Keratinocyte (primary cell): ENCODE measurements at places on chromosomes 5 and 9. TPM values are rescaled to one million over a fixed set of nuclear protein-coding genes. Genes with fewer than 3 reads are reported as not detected.

Gene GAS1
- 0.56 to 1.1 TPM (median 0.75 TPM) in 3 replicates for polyA plus RNA-seq

Gene SLC36A2
- polyA plus RNA-seq = not detected in 3 replicates

Gene PKD2L2
- polyA plus RNA-seq = 0.10 TPM in 1 of 3 replicates, not detected in the others

DNA sequence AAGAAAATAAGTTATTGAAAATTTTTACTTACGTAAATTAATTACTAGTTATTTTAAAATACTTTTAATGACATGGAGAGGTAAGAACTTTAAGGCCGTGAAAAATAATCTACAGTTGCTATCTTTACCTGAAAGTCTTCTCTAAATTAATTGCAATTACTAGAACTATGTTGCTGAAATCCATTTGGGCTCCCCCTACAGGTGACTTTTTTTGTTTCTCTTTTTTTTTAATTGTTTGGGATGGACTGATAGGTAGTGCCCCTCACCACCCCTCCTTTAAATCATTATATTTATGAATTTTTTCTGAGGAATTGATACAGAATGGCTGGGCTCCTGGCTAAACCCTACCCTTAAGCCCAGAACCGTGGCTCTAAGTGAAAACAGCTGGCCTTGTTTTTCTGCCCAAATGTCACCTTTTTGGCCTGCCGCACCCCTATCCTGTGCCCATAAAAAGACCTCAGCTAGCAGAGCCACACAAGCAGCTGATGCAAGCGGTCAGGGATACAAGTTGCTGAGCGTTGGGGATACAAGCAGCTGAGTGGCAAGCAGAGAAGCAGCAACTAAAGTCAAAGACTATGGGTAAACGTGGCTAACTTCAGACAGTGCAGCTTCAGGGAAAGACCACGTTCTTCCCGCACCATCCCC, 315.2 kb upstream of the ACO1 start:
- DNase-seq = no peak

DNA sequence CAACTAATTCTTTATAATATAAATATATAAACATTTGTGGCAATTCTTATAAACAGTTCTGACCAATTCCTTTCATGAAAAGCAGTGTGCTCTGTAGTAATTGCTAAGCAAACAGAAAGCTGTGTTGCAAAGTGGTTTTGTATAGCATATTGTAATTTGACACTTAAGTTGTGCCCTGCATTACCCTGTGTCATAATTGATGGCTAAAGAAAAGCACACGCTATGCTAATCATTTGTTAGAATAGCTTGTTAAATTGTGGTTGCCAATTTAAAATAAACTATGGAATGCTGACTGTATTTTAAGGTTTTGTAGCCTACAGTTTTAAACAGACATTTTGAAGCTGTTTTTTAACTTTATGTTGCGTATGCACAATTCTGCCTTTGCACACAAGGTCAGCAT, 140.0 kb downstream of the PBX3 start:
- no peak for DNase-seq

GRCh38 chr5:124628721-124629596, 117.5 kb downstream of the ZNF608 start:
- no peak for DNase-seq

- DNase-seq = no peak
These were observed 31.1 kb downstream of the FOXD1 start for GRCh38 chr5:73417303-73418034.

DNA sequence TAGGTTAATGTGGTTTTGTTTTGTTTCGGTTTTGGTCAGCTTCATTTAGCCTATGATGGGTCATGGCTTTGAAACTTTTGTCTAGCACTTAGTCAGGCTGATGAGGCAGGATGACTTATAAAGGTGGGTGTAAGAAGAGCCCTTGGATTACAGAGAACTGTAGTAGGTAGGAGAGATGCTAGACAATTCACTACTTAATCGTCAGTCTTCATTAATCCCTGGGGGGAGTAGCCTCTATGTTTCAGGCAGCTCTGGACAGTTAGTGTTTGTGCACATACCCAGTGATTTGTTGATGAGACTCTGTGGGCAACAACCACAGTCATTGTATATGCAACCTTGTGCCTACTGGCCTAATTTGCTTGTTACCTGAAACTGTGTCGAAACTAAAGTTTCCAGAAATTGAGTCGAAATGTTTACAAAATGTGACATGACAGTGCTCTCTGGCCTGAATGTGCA, 113.3 kb downstream of the MTREX start:
- DNase-seq = no peak

DNA sequence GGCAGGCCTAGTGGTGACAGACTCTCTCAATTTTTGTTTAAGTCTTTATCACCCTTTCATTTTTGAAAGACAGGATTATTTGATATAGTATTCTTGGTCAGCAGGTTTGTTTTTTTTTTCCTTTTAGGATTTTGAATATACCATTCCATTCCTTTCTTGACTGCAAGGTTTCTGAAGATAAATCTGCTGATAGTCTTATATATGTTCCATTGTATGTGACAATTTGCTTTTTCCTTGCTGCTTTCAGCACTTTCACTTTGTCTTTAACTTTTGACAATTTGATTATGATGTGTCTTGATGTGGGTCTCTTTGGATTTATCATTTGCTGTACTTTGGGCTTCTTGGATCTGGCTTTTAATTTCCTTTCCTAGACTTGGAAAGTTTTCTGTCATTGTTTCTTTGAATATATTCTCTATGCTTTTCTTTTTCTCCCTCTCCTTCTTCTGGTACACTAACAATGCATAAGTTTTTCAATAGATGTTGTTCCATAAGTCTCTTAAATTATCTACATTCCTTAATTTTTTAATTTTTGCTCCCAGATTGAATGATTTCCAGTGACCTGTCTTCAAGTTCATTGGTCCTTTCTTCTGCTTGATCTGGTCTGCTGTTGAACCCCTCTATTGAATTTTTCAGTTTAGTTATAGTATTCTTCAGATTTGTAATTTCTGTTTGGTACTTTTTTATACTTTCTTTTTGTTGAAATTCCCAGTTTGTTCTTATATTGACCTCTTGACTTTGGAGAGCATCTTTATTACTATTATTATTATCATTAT, 14.6 kb upstream of the FBXW2 start:
- DNase-seq = no peak

DNA sequence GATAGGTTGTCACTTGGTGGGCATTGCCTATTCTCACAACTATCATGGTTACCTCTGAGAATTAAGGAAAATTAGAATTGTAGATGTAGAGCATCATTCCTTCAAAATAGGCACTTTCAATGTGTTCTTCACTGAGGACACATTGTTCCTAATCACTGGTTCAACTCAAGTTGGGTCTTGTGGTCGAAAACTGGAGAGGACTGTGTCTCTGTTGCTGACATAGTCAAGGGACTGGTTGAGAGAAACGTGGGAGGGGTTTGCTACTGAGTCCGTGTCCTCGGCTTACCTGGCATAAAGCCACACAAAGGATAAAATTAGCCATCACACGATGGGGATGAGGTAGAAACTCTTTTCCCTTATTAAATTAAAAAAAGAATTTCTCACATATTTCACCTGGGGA, 205.9 kb upstream of the CD180 start:
- DNase-seq = no peak

- DNase-seq = no peak
These were observed 153.7 kb downstream of the TLE1 start for GRCh38 chr9:81535542-81536241.

DNA sequence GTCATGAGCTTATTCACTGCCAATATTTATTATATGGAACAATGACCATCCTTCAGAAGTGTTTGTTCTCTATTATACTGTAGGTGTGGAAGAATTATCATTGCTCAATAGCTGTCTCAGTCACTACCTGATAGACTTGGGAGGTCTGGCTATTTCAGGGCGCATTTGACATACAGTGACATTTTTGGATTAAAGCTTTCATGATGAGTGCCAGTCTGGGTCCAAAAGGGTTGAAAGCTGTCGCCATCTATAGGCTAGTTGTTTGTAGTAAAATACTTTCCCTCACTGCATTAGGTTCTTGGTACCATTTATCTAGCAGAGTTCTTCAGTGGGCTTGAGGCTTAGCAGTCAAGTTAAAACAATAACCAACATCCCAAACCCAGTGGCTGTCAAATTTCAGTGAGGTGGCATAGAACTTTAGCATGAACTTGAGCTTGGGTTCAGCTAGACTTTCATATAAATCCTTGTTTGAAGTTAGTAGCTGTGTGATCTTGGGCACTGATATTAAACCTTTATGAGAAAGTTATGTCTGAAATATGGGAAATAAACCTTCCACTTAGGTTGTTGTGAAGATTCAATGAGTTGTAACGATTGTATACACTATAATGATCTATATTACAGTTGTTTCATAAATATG, 110.5 kb upstream of the CDKN2B start:
- no peak for DNase-seq

- DNase-seq = no peak
These were observed 14.3 kb upstream of the PSMB7 start for GRCh38 chr9:124429530-124429867.

GRCh38 chr5:102807878-102808502, 52.9 kb downstream of the PAM start:
- no peak for DNase-seq

DNA sequence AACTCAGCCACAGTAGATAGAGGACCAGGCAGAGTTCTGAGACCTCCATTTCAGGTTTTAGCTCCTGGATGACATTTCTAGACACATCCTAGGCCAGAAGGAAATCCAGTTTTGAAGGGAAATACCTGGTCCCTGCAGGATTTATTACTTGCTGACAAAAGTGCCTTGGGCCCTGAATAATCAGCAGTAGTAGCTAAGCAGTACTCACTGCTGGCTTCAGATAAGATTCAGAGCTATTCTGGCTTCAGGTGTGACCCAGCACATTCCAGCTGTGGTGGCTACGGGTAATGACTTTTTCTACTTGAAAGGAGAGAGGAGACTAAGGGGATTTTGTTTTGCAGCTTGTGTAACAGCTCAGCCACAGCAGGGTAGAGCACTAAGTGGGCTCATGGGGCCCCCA, 34.0 kb downstream of the NDUFAF2 start:
- DNase-seq = no peak

DNA sequence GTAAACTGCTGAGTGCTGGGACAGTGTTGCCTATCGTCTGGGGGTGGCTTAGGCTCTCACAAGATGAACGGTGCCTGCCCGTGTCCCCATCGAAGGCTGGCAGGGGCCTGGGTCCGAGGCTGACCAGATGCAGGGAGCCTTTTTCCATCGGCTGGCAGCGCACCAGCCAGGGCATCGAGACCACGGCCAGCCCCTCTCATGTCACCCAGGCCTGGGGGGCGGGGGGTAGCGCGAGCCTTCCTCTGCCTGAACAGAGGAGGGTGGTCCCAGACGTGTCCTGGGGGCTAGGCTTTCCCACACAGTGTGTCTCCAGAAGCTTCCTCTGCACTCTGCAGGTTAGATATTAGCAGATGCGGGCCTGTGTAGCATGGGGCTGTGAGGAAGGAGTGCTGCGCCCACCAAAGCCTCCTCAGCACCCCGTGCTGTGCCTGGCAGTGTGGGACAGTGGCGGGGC, 17.3 kb downstream of the FGD3 start:
- no peak for DNase-seq

DNA sequence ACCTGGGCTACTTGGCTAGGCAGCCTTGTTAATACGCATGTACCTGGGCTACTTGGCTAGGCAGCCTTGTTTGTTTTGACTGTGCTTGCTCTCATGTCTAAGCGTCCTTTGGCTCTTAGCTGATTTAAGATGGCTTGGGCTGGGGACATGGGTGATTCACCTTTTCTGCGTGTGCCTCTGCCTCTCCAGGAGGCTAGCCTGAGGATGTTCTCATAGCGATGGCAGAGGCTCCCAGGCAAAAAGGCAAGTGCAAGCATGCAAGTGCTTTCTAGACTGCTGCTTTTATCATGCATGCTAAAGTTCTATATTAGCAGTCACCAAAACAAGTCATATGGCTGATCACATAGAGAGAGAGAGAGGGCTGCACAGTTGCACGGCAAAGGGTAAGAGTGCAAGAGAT, 300.5 kb downstream of the IRX1 start:
- no peak for DNase-seq
